ENCODE measurements at places on chromosomes 12 and 14. TPM values are rescaled to one million over a fixed set of nuclear protein-coding genes. Genes with fewer than 3 reads are reported as not detected.

DNA sequence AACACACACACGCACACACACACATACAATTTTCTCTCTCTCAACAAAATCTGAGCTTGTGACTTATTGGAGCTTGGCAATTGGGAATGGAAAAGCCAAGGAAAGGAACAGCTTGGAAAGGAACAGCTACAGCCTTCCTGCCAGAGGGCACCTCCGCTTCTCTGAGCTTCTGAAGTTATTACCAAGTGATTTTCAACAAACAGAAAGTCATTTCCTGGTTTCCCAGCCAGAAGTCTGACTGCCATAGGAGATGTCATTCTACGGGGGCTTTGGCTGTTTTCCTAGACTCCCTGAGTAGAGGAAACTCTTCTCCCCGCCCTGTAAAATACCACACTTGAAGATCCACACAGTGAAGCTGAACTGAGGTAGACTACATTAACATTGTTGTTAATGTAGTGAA lies 198.3 kb downstream of the CFAP54 start:
- no peak for DNase-seq

- no peak for DNase-seq
Observed at GRCh38 chr12:114995891-114996290, 311.9 kb upstream of the TBX3 start.

- no peak for DNase-seq
Observed at GRCh38 chr14:61472801-61473376, 151.5 kb downstream of the PRKCH start.

Gene PPFIA2
- total RNA-seq, result 2.6 TPM

Gene GPD1
- total RNA-seq, result 21.5 TPM

All from mucosa of gallbladder (tissue), 1 donor.